ENCODE measurements at places on chromosomes 11 and 22.

- DNase-seq = no peak
Measured at GRCh38 chr11:67492069-67492727, 9.4 kb downstream of the AIP start.

GRCh38 chr11:115173136-115173535, 331.1 kb downstream of the CADM1 start:
- DNase-seq = no peak

GRCh38 chr11:95327273-95327948, 96.4 kb upstream of the SESN3 start:
- DNase-seq = no peak

DNA sequence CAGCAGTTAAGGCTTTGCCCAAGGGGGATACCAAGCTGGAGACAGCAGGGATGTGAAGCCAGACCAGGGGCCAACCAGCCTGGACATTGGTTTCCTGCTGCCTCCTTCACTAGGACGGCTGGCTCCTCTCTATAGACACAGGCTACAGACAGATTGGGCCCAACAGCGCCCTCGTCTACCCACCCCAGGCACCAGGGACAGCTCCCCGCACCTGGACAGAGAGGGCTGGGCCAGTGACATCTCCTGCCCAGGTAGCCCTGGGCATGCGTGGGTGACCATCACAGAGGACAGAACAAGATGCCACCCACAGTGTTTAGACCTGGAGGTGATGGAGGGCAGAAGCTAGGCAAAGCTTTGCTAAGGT, 1.2 kb downstream of the DKK3 start:
- no peak for DNase-seq

- no peak for DNase-seq
Measured at GRCh38 chr22:27685515-27685914, 116.0 kb downstream of the MN1 start.
